ENCODE measurements at places on chromosomes 3 and 15.

DNA sequence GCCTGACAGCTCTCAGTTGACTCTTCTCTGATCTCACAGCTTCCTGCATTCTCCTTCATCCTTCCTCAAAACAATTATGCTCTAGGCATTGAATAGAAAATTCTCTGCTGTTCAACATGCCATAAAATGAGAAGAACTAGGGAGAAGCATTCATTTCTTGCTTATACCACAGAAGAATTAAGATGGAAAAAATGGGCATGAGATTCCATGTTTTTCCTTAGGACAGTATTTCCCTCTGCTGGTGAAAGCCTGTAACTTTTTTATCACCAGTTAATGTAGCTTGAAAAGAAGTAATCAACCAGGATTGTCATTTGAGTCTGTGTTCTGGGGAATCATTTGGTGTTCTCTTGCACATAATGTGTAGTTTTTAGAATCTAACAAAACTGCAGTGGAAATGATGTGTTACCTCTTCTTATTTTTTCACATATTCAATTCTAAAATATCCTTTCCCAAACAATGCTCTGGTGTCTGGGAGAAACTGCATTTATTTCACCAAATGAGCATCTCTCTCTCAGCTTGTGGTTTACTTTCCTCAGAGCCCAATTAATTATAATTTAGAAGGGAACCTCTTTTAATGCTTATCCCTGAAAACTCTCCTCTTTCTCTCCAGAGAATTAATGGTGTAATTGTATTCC is 92.8 kb upstream of the DCBLD2 start:
- DNase-seq, result no peak

DNA sequence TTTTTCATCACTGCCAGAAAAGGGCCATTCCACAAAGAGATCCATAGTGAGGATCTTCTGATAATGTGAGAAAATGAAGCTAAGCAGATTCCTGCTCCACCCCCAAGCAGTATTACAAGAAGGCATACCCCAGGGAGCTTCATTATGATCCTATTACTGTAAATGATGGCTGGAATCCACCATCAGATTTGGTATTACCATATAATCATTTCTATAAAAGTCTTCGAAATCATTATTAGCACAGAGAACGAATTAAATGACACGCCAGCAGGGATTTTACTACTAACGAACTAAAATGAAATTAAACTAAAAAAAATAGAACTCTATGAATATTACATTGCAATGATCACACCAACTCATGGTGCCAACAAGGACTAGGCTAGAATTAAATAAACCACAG is 24.4 kb downstream of the TRIM42 start:
- no peak for DNase-seq

GRCh38 chr15:68987676-68988075 is 26.8 kb upstream of the NOX5 start:
- DNase-seq, result no peak

DNA sequence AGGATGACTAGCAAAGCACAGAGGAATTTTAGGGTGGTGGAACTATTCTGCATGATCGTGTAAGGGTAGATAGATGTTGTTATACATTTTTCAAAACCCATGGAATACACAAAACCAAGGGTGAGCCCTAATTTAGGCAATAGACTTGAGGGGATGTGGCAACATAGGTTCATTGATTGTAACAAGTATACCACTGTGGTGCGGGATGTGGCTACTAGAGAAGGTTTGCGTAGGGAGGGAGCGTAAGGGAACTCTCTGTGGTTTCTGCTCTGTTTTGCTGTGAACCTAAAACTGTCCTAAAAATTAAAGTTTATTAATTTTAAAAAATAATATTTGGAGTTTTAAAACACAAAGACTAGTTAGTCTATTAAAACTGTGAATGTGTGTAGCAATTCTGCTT is 202.8 kb downstream of the PLCL2 start:
- DNase-seq, result peak; percentile 5

- DNase-seq, result no peak
Observed at GRCh38 chr15:47725906-47726305, 8.6 kb downstream of the SEMA6D start.

GRCh38 chr3:134860141-134860540 is 65.1 kb downstream of the EPHB1 start:
- DNase-seq, result no peak

DNA sequence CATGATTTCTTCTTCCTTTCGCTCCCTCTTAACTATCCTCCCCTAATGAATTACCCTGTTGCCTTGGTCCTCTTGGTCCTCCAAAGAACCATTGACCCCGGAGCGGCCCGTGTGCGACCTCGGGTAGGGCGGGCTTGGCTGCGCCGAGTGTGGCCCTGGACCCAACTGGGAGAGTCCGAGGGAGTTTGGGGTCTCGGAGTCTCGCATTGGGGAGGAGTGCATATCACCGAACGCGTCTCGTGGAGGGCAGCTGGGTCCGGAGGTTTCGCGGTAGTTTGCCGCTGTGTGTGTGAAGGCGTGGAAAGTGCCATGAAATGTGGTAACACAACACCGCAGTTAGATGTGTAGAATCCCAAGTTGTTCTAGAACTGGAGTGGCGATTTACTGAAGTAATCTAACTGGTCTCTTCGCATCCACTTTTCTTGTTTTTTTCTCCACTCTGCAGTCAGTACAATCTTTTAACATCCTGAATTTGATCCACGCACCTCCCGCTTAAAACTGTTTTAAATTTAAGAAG is 363 bp downstream of the GTF2E1 start:
- DNase-seq, result no peak

GRCh38 chr3:55164191-55164590 is 236.3 kb upstream of the LRTM1 start:
- DNase-seq, result no peak

- no peak for DNase-seq
Observed at GRCh38 chr15:101458158-101458900, 31.2 kb downstream of the PCSK6 start.

DNA sequence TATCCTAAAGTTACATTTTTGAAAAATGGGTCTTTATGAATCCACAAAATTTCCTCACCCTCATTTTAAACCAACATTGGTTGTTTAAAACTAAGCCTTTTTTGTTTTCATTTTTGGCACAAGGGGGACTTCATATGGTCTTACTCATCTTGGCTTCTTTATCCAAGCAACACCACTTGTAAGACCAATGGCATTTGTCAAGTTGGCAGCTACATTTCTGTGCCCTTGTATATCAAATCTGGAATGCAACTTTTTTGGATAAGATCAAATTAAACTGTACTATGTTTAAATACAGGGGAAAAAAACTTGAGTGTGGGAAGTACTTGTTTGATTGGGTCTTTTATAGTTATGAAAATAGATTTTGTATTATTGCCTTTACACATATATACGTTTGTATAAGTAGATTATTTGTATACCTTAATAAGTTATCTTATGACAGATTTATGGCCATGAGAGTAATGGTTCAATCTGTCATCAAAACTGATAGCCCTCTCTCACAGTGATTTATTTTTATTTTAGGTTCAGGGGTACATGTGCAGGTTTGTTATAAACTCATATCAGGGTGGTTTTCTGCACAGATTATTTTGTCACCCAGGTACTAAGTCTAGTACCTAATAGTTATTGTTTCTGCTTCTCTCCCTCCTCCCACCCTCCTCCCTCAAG is 43.4 kb downstream of the GPR160 start:
- no peak for DNase-seq

- no peak for DNase-seq
Observed at GRCh38 chr15:70524470-70524869, 238.9 kb downstream of the UACA start.

GRCh38 chr15:40754574-40754882 is 526 bp downstream of the RMDN3 start:
- peak; percentile 9 for DNase-seq

- DNase-seq, result no peak
Observed at GRCh38 chr15:94607176-94607654, 375.9 kb downstream of the MCTP2 start.

- DNase-seq, result no peak
Observed at GRCh38 chr3:25033407-25034029, 394.5 kb upstream of the RARB start.

All from central memory CD4-positive, alpha-beta T cell (primary cell).